MCF 10A (cell line): ENCODE measurements at places on chromosomes 4 and X. TPM values are rescaled to one million over a fixed set of nuclear protein-coding genes. Genes with fewer than 3 reads are reported as not detected.

MTMR8 gene
- not detected in 2 replicates for total RNA-seq

FGB gene
- total RNA-seq = not detected in 2 replicates

KLKB1 gene
- 0.21 and 0.96 TPM in 2 replicates for total RNA-seq

L1CAM gene
- total RNA-seq = 20.7 and 41.0 TPM in 2 replicates

PDK3 gene
- 1.0 and 1.4 TPM in 2 replicates for total RNA-seq

EPGN gene
- total RNA-seq = 96.9 and 129 TPM in 2 replicates

C4orf17 gene
- total RNA-seq = not detected in 2 replicates

FSTL5 gene
- total RNA-seq = not detected in 2 replicates

STS gene
- 2.4 and 2.8 TPM in 2 replicates for total RNA-seq

FDCSP gene
- not detected in 2 replicates for total RNA-seq

AFM gene
- total RNA-seq = not detected in 2 replicates

FGD1 gene
- 13.9 and 15.6 TPM in 2 replicates for total RNA-seq

DNA sequence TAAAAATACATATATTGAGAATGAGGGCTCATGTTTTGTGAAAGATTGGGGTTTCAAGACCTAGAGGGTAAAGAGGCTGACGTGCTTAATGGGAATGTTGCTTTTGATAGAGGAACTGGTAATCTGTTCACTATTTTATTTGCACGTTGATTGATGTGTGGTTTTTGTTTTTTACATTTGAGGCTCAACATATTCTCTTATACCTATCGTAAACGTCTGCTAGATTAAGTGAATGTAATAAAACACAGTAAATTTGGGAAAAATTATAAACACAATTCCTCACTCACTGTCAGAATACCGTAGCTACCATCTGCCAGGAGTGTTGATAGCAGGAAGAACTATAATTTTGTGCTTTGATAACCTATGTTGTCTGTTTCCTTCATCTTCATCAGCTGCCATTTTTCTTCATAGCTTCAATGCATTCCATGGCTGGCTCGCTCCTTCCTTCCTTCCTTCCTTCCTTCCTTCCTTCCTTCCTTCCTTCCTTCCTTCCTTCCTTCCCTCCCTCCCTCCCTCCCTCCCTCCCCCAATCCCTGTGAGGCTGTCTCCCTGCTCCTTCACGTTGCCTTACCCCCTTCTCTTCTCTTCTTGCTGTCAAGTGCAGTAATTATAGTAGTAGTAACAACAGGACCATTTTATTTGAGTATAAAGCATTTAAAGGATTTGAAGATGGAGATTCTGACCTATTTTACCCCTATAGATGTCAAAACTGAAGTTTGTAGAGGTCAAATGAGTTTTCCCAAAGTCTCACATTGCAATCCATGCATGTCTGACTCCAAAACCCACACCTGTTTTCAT is 20.3 kb downstream of the KIT start:
- no peak for DNase-seq

- peak; percentile 35 for DNase-seq
Observed at GRCh38 chrX:8783097-8783713, 18.0 kb downstream of the FAM9A start.

DNA sequence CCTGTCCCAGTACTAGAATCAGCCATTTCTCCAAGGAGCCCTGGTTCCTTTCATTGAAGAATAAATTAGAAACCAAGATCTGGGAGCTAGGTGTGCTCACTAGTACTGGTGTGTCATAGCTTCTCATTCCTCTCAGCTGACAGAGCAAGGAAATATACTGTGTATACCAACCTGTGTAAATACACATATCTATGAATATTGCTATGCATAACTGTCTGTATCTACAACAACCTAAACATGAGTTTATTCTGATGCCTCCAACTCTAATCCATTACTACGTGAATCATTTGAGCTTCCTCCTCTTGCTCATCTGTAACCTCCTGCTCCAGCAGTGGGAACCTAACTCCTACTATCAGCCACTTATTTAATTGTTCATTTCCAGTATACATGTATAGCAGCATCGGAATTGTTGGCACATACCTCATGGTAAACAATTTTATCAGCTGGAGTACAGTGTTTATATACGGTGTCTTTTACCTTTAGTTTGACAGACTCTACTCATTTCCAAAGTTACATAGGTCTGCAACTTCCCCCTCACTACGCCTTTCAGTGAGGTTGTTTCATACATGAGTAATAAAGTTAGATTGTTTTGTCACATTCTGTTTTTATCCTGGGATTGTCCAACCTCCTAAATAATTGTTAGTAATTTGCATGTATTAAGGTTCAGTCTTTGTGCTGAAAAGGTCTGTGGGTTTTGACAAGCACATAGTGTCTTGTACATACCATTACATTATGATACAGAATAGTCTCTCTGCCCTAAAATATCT is 7.1 kb upstream of the SCRG1 start:
- DNase-seq = no peak

- DNase-seq = no peak
Observed at GRCh38 chr4:120053911-120054310, 12.7 kb downstream of the MAD2L1 start.

DNA sequence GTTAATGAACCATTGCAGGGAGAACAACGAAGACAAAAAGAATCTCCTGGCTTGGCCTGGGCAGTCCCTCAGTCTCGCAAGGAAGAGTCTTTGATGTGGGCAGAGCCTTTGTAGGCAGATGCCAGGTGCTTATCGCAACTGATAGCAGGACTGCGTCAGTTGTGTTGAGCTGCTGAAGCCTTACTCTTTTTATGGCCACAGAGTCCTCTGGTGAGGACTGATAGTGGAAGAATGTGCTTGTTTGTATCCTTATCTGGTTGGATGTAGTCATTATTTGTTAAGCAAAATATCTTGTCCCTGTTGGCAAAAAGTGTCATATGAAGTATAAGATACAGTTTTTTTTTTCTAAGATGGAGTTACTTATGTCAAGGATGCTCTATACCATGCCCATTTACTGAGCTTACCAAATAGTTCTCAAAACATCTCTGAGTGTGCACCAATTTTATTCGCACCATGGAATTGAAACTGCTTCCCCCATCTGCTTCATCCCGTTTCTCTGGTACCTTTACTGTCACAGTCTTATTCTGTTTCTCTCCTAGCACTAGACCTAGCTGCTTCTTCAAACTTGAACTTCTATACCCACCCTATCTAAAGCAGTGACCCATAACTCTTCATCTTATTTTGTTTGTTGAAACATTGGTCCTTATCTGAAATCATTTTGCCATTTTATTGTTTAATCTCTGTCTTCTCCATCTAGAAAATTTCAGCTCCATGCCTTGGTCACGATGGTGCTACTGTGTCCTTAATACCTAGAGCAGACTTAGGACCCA is 47.0 kb upstream of the SPRY1 start:
- no peak for DNase-seq

DNA sequence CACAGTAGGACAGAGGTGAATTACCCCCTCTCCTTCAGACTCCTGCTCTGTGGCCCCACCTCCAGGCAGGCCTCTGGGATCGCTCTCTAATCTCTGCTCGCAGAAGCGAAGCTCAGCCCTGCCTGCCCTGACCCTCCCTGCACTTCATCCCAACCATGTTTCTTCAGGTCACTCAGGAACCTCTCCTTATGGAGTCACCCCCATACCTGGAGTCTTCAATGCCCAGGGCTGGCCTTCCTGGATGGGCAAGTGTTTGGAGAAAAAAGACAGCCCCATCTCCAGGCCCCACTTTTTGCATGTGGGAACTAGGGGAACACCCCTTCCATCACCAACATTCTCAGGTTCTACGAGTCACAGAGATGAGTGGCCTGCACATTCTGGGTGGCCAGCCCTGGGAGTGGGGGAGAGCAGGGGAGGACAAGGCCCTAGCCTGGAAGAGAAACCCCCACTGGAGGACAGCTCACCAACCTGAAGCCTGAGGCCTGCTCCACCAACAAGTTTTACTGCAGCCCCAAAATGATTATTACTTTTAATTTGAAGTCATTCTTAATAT is 90.8 kb downstream of the PPP2R2C start:
- DNase-seq = no peak

GRCh38 chr4:137559801-137560200 is 27.5 kb upstream of the PCDH18 start:
- no peak for DNase-seq

GRCh38 chrX:31213941-31214340 is 142.1 kb upstream of the FTHL17 start:
- peak; percentile 52 for DNase-seq

GRCh38 chrX:136839196-136839595 is 41.3 kb downstream of the RBMX start:
- no peak for DNase-seq

DNA sequence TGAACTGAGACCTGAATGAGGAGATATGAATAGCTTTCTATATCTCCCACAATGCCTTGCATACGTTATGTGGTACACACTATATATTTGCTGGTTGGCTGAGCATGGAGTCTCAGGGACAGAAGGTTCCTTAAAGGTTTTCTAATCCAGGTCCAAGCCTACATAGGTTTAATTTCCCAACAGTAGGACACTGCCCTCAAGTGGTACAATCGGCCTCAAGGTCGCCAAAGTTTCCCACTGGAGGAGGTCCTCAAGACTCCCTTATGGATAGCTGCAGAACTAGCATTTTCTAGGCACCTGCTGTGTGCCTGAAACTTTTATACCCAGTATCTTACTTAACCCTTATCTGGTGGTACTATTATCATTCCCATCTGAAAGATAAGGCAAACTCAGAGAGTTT is 21.0 kb upstream of the EFNB1 start:
- DNase-seq = peak; percentile 57

DNA sequence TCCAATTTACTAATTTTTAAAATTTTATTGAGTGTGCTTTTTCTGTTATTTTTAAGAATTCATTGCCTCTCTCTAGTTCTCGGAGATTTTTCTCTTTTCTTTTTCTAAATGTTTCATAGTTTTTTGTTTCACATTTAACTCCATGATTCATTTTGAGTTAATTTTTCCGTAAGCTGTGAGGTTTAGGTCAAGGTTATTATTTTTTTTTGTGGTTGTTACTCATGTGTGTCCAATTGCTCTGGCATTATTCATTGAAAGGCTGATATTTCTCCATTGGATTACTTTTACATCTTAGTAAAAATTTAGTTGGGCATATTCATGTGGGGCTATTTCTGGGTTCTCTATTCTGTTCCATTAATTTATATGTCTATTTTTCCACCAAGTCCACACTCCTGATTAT is 220.8 kb downstream of the MID1IP1 start:
- DNase-seq = no peak

DNA sequence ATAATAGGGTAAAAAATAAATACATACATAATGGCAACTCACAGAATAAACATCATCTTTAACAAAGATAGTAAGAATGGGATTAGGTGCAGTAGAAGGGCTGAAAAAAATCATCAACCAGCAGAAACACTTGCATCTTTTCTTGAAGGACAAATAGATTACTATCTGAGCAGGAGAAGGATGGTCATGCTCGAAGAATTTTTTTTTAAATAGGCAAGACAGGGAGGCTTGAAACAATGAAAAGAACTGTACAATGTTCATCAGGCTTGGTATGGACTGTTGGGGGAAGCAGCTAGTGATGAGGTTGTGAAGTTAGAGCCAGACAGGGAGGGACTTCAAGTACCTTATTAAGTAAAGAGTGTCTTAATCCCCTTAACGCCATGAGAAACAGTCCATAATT is 167.4 kb upstream of the LDB2 start:
- DNase-seq = no peak

DNA sequence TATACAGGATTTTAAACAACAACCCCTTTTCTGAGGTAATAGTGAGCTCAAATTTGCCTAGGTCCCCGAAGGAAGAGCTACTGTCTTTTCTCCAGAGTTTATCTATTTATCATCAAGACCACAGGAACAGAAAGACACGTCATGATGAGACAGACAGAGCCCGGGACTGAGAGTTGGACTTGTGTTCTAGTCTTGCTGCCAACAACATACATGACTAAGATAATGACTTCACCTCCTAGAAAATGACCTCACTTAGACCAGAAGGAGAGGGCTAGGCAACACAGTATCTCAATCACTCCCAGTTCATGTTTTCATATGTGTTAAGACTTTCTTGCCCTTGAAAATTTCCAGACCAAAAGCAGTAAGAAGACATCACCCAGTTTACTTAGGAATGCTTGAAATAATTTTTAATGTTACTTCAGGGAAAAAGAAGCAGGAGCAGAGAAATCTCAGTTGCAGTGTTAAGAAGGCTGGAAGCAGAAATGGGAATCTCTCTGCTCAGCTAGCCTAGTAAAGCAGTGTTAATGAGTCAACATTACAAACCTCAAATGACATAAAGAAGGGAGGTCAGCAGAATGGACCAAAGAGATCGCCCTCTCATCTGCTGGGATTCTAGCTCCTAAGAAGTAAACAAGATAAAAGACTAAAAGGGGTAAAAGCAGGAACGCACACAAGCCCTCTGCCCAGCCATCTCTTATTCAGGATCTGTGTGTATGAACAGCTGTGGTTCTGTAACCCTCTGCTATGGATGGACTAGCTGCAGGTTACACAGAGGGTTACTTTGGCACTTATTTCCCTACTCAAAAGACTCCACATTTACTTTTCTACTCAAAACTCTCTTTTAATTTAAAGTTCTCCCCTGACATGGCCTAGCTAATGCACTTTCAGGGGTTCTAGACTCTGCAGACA is 24.8 kb downstream of the PDGFC start:
- peak; percentile 97 for DNase-seq

- DNase-seq = no peak
Observed at GRCh38 chr4:73727685-73728084, 12.7 kb upstream of the CXCL8 start.

DNA sequence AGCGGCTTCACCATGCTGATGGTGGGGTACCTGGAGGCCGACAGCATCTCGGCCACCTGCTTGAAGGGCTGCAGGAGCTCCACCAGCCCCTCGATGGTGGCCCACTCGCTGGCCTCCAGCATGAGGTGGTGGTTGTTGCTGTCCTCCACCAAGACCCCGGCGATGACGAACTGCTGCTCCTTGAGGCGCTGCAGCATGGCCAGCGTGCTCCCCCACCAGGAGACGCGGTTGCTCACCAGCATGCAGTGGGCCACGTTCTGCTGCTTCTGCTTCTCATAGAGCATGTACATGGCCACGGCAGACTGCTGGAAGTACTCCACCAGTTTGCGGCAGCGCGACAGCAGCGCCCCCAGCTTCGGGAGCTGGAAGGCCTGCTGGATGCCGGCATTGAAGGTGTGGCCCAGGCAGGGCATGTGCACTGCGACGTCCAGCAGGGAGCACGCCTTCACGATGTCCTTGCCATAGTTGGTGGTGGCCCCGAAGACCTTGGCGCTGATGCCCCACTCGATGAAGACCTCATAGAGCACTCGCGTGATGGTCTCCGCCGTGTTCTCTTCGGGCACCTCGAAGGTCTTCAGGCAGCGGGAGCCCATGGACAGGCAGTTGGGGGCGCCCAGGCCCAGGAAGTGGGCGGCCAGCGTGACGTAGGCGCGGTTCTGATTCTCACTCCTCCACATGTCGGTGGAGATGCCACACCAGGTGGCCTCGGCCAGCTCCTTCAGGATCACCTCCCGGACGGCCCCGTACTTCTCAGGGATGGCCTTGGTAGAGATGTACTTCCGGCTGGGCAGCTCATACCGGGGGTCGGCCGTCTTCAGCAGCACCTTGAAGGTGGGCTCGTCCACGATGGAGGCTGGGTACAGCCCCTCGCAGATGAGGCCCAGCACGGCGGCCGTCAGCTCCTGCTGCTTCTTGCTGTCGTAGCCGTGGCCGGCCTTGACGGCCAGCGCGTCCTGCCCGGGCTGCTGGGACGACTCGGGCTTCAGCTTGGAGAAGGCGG is 11.0 kb downstream of the DHRSX start:
- no peak for DNase-seq

GRCh38 chr4:84691170-84691691 is 108.3 kb downstream of the CDS1 start:
- peak; percentile 93 for DNase-seq
